GM12878 (cell line): ENCODE measurements at places on chromosomes 7 and 10. TPM values are rescaled to one million over a fixed set of nuclear protein-coding genes. Genes with fewer than 3 reads are reported as not detected.

The CREB5 gene
- polyA plus RNA-seq = 47.8 and 50.6 TPM in 2 replicates

The WNT8B gene
- polyA plus RNA-seq = not detected in 2 replicates

The CEP41 gene
- polyA plus RNA-seq = 36.9 and 40.1 TPM in 2 replicates

The AQP1 gene
- polyA plus RNA-seq = not detected in 2 replicates

The SDK1 gene
- not detected in 2 replicates for polyA plus RNA-seq

The OR2A1 gene
- 0.08 and 0.24 TPM in 2 replicates for polyA plus RNA-seq

The NUPR2 gene
- polyA plus RNA-seq = not detected in 2 replicates

The UNCX gene
- not detected in 2 replicates for polyA plus RNA-seq

The ZPBP gene
- not detected in 2 replicates for polyA plus RNA-seq

The CCDC146 gene
- polyA plus RNA-seq = 0.16 and 1.2 TPM in 2 replicates

The RET gene
- polyA plus RNA-seq = not detected in 2 replicates

The PALS2 gene
- 20.6 and 21.8 TPM in 2 replicates for polyA plus RNA-seq

The C7orf33 gene
- not detected in 2 replicates for polyA plus RNA-seq

The MBL2 gene
- not detected in 2 replicates for polyA plus RNA-seq

The OR2A14 gene
- polyA plus RNA-seq = not detected in 2 replicates

The MCM10 gene
- polyA plus RNA-seq = 30.9 and 35.2 TPM in 2 replicates

The POU6F2 gene
- polyA plus RNA-seq = not detected in 2 replicates

The NPC1L1 gene
- polyA plus RNA-seq = not detected in 2 replicates

The MCM7 gene
- 362 and 383 TPM in 2 replicates for polyA plus RNA-seq

The VSTM4 gene
- polyA plus RNA-seq = not detected in 2 replicates

The SLC26A3 gene
- polyA plus RNA-seq = not detected in 2 replicates

The LIPN gene
- polyA plus RNA-seq = not detected in 2 replicates

The VWA2 gene
- polyA plus RNA-seq = not detected in 2 replicates

The LLCFC1 gene
- not detected in 2 replicates for polyA plus RNA-seq

The UCMA gene
- polyA plus RNA-seq = not detected in 2 replicates

The GPR146 gene
- 0.41 and 1.0 TPM in 2 replicates for polyA plus RNA-seq

The PDZD8 gene
- 5.0 and 5.1 TPM in 2 replicates for polyA plus RNA-seq

The TBC1D12 gene
- polyA plus RNA-seq = 2.9 TPM in 2 replicates

The KCND2 gene
- 5.8 and 6.2 TPM in 2 replicates for polyA plus RNA-seq

The ELN gene
- 0.27 and 0.42 TPM in 2 replicates for polyA plus RNA-seq

The FAM149B1 gene
- 12.0 and 12.3 TPM in 2 replicates for polyA plus RNA-seq

The CHRM2 gene
- not detected in 2 replicates for polyA plus RNA-seq

The TSPAN14 gene
- 21.6 and 22.0 TPM in 2 replicates for polyA plus RNA-seq

The AMPH gene
- polyA plus RNA-seq = 0.07 and 0.10 TPM in 2 replicates

The CDC14C gene
- not detected in 2 replicates for polyA plus RNA-seq

The MDFIC gene
- polyA plus RNA-seq = 7.2 and 7.3 TPM in 2 replicates

The FOXI2 gene
- not detected in 2 replicates for polyA plus RNA-seq

The SPACDR gene
- polyA plus RNA-seq = 0.57 and 0.71 TPM in 2 replicates

The EPHB6 gene
- 0.47 and 0.65 TPM in 2 replicates for polyA plus RNA-seq

The CLIP2 gene
- 11.6 and 14.8 TPM in 2 replicates for polyA plus RNA-seq

The CLDN15 gene
- 3.1 and 6.2 TPM in 2 replicates for polyA plus RNA-seq

The LRMDA gene
- not detected in 2 replicates for polyA plus RNA-seq

The RAPGEF5 gene
- 0.52 and 0.88 TPM in 2 replicates for polyA plus RNA-seq

The DNAAF5 gene
- 6.9 and 7.5 TPM in 2 replicates for polyA plus RNA-seq

The PPP1R3C gene
- polyA plus RNA-seq = 0.08 TPM in 1 of 2 replicates, not detected in the other

The ALOX5 gene
- polyA plus RNA-seq = 31.1 and 31.6 TPM in 2 replicates

The ACHE gene
- 2.5 and 2.7 TPM in 2 replicates for polyA plus RNA-seq

The NOS3 gene
- polyA plus RNA-seq = 0.62 TPM in 1 of 2 replicates, not detected in the other

The GIMAP7 gene
- polyA plus RNA-seq = 5.1 and 5.8 TPM in 2 replicates

The NAT16 gene
- not detected in 2 replicates for polyA plus RNA-seq

The PRRT4 gene
- not detected in 2 replicates for polyA plus RNA-seq
